OCI-M1 (cell line): ENCODE measurements at places on chromosomes 7 and 10.

DNA sequence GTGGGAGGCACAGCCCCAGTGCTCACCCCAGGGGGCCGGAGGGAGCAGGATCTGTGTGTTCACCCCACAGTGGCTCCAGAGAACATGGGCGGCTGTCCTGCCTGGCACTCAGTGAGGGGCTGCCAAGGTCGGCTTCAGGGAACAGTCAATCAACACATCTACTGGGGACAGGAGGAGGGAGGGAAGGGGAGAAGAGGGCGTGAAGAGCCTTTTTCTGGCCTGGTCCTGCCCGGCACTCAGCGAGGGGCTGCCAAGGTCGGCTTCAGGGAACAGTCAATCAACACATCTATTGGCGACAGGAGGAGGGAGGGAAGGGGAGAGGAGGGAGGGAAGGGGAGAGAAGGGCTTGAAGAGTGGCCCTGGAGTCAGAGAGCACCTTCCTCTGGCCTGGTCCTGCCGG is 184.9 kb downstream of the ADARB2 start:
- DNase-seq, result no peak

- peak; percentile 61 for DNase-seq
Observed at GRCh38 chr7:35729061-35729783, 34.3 kb upstream of the HERPUD2 start.

- DNase-seq, result no peak
Observed at GRCh38 chr10:773562-774161, 84.2 kb upstream of the DIP2C start.

GRCh38 chr7:47817917-47818316 is 130.3 kb downstream of the PKD1L1 start:
- no peak for DNase-seq

DNA sequence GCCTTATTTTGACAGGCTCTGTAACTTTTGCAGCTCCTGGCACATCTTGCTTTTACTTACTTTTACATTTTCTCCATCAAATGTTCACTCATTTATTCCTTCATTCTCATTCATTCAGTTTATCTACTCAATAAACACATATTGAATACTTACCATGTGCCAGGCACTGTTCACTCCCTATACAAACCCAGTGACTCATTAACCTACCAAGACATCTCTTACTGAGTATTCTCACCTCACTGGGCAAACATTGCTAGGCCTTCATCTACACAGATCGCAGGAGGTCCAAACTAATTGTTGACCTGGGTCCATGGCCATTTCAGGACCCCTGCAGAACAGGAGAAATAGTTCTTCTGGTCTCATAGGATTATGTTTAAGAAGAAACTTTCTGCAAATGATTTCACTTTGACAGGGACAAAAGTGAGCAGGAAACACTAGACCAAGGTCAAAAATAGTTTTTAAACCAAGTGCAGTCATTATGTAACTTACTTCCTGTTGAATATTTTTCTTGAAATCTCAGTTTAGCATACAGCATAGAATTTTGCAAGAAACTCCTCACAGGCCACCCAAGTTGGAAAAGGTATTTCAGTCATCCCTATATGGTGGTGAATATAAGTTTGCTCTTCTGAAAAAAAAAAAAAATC is 17.6 kb downstream of the SLC26A4 start:
- no peak for DNase-seq

GRCh38 chr10:48901319-48901718 is 38.3 kb downstream of the LRRC18 start:
- DNase-seq, result no peak

DNA sequence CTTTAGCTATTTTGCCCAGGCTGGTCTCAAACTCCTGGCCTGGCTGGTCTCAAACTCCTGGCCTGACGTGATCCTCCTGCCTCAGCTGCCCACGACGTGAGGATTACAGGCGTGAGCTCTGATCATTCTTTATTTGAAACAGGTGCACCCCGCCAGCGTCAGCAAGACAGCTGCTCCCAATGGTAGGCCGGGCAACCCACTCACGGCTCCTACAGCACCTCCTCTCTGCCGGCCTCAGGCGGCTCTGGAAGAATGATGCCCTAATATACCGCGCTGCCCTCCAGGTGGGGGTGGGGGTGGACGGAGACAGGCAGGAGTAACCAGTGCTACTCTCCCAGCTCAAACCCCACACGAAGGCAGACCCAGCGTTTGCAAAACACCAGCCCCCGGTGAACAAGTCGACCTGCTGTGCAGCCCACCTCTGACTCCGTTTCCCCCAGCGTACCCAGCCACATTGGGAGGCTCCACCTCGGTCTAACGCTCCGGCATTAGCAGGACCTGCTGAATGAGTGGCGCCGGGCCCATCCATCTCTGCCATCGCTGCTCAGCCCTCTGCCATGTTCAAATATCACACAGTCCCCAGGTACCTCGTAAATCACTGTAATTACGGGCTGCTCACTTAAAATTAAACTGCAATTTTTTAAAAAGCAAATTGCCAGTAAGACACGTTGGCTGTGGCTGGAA is 148.6 kb downstream of the ELFN1 start:
- no peak for DNase-seq

- DNase-seq, result no peak
Observed at GRCh38 chr7:117892821-117893220, 19.6 kb upstream of the CTTNBP2 start.

GRCh38 chr7:152512706-152513105 is 76.9 kb upstream of the KMT2C start:
- DNase-seq, result no peak

DNA sequence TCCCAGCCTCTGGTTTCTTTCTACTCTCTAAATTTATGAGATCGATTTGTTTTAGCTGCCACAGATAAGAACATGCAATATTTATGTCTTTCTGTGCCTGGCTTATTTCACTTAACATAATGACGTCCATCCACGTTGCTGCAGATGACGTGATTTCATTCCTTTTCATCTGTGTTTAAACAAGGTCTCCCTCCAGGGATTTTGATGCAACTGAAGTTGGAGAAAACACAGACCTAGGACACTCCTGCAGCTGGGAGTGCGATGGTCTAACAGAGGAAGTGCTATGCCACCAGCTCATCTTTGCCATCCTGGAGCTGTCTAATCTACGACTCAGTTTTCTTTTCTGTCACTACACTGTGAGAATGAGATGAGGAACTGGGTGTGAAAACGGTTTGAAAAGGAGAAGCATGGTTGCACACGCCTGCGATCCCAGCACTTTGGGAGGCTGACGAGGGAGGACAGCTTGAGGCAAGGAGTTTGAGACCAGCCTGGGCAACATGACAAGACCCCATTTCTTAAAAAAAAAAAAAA is 1.5 kb upstream of the KCTD7 start:
- peak; percentile 48 for DNase-seq

DNA sequence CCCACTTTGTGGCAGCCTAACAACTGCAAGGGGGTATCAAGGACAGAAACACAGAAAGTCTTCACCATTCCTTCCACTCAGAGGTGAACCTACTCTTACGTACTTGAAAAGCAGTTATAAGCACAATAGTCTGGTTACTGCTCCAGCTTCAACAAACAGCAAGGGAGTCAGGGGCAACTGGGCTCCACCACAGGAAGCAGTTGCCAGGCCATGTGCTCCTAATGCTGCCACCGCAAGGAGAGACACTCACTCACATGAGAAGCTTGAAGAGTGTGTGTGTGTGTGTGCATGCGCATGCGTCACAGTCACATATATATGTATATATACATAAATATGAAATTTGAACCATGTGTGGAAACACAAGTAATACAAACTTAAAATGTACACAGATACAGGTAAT is 65.5 kb downstream of the GRB10 start:
- no peak for DNase-seq

- no peak for DNase-seq
Observed at GRCh38 chr10:33594475-33594874, 260.0 kb upstream of the NRP1 start.
